ENCODE measurements at places on chromosomes 13 and 19.

DNA sequence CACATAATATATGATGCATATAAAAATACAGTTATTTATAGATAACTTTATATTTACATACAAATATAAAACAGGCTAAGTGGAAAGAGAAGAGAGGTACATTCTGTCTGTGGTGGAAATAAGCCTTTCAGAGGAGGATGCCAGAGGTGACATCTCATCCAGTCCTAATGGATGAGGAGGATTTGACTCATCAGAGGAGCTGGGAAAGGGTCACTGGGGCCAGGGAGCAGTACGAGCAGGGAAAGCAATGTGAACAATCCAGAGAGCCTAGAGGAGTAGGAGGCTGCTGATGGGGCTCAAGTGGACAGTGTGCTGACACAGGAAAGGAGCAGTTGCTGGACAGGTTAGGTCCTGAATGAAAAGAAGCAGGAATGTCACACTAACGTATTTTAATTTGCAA, 18.6 kb downstream of the NALCN start:
- peak; percentile 8 for DNase-seq

DNA sequence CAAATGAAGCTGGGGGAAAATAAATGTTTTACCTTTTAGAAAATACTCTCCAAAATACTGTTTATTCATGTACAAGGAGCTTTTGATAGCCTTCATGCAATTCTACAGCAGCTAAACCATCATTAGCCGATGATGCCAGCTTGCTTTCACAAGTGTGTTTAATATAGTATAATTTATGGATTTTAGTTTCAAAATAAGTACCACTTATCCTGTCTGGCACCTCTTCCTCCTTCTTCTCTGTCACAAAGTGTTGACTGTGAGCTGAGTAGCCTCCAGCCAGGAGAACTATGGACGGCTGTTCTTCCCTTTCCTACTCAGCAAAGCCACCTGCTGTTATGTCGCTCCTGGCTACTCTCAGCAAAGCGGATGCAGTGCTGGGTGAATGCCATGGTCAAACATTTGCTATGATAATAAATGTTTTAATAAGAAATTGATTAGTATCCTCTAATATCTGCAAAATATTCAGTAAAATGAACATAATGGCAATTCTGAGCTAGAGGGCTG, 238.2 kb downstream of the LIG4 start:
- no peak for DNase-seq

DNA sequence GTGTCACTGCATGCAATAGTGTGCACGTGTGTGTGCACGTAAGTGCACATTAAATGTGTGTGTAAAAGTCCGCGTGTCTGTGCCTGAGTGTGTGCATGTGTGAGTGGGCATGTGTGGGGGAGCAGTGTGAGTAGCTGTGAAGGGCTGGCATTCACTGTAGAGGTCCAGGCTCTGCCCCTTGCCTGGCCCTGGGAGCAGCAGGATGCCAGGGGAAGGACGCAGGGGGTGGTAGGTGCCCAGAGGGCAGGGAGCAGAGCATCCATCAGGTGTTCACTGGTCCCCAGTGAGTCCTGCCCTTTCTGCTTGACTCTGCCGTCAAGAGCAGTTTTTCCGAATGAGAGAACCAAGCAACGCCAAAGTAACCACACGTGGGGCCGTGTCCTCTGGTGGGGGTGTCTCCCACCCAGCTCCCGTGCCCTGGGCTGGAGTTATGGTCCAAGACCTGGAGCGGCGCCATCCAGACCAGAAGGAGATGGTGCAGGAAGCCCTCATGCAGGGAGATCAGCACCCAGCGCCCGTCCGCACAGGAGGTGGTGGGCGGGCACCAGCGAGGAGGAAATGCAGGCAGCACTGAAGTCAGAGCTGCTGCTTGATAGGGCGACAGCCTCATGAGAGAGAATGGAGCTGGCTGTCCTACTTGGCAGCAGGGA, 68.5 kb downstream of the TEX29 start:
- no peak for DNase-seq

GRCh38 chr13:39452417-39452816, 150.6 kb downstream of the LHFPL6 start:
- DNase-seq = peak; percentile 27

DNA sequence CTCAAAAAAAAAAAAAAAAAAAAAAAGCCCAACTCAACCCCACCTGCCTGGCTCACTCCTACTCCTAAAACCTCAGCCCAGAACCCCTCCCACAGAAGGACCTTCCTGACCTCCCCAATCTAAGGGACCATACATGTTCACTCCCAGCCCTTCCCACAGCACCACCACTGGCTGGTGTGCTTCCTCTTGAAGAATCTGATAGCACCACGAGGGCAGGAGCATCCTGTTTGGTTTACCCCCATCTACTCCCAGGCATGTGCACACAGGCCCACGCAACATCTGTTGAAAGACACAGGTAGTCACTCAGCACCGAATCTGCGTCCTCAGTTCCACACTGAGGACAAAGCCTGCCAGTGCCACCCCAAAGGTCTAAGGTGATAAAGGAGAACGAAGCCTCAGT, 8.2 kb downstream of the LATS2 start:
- DNase-seq = no peak

DNA sequence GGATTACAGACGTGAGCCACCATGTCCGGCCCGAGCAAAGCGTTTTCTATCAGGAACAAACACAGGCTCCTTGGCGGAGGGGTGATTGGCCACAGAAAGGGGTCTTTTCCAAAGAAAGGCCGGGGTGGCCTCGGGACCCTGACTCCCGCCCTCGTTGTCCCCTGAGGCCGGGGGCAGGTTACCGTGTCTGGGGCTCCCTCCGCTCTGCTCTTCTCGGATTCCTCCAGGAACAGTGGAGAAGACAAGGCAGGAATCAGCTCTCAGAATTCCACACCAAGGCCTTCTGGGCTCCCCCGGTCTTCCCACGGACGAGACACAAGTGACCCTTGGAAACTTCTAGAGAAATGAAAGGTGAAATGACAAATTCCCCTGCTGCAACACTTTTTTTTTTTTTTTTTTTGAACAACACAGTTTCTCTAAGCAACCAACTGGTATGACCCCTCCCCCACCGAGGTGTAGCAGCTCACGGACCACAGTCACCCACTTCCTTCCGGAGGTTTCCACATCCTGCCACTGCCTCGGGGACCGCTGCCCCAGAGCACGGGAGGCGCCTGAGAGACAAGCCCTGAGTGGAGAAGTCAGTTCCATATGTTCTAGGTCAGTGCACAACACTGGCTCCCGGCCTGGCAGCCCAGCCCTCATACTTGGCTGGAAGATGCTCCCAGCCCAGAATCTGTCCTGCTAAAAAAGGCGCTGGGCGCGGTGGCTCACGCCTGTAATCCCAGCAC, 11.0 kb downstream of the MOB3A start:
- DNase-seq = peak; percentile 33

- peak; percentile 81 for DNase-seq
Observed at GRCh38 chr19:42091742-42092141, 15.8 kb downstream of the ZNF574 start.

DNA sequence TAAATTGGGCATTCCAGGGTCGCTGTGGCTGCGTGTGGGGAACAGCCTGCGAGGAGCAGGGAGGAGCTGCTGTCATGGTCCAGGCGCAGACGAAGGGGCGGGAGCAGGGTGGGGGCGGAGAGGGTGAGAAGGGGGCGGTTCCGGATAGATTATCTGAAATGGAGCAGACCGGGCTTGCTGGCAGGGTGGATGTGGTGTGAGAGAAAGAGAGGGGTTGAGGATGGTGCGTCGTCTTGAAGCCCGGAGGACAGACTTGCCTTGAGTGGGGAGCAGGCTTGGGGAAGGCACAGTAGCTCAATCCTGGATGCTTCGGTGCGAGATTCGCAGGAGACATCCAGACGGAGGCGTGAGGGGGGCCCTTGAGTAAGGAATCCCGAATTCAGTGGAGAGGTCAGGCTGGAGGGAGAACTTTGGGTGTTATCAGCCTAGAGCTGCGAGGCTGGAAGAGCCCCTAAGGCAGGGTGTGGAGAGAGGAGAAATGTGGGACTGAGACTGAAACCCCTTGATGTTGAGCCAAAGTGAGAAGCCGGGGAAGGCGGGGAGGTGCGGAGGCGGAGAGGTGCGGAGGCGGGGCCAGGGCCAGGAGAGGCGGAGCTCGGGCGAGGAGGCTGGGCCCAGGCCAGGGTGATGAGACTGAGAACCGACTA, 40.6 kb downstream of the DPF1 start:
- DNase-seq = peak; percentile 35

- no peak for DNase-seq
Observed at GRCh38 chr19:8089664-8090601, 37.4 kb downstream of the CCL25 start.

DNA sequence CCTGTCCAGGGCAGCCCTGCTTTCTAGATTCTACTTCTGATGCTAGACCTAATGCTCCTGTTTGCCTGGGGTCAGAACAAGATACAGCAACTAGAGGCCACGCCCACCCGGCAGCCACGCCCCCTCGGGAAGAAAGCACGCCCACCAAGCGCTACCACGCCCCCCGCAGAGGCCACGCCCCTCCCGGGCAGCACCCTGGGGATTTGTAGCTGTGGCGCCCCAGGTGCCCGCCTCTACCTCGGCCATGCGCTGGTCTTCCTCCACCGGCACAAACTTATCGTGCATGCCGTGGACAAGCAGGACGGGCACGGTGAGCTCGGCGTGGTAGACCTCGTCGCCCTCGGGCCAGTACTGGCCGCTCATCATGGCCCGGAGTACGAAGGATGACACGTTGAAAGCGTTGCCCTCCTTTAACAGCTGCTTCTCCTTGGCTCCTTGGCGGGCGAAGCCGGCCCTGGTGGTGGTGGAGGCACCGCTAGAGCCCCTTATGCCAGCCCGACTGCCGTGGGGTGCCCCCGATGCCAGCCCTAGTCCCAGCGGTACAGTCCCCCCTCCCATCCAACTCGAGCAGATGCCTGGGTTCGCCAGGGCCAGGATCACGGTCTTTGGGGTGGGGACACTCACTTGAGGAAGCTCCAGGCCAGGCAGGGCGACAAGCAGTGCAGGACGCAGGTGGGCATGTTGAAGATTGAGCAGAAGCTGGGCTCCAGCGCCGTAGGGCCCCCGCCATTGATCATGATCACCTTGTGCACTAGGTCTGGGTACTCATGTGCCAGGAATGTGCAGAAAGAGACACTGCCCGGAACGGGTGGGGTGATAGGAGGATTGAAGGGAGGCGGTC, 9.0 kb downstream of the ABHD8 start:
- DNase-seq = no peak

DNA sequence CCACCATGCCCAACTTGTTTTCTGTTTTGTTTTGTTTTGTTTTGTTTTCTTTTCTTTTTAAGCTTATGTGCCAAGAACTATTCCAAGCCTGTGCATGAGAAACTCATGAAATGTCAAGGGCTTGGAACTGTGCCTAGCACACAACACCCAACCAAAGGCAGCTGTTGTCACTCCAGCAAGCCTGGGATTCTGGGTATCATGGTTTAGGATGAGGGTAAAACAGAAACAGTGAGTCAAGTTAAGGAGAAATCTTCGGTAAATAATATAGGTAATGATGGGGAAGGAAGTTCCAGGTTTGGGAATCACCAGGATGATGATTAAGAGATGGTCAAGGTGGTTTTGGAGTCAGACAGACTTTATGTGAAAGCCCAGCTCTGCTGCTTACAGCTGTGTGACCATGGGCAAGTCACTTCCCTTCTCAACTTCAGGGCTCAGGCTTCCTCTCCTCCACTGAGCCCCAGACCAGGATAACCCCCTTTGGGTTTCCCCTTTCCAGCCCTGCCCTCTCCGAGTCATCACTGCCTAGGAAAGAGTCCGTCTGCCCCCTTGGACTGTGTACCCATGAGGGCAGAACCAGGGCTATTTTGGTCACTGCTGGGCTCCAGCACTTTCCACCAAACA, 5.0 kb downstream of the PVR start:
- DNase-seq = peak; percentile 93

- DNase-seq = no peak
Observed at GRCh38 chr13:109100705-109101304, 471.4 kb downstream of the MYO16 start.

Data from cardiac fibroblast (primary cell).